ENCODE measurements at places on chromosomes 12 and 14.

GRCh38 chr12:90174198-90174510 is 465.5 kb upstream of the ATP2B1 start:
- DNase-seq, result no peak
- no peaks in the 10 kb centered on the region for H3K27me3 ChIP-seq
- H3K4me3 ChIP-seq, result no peak overlapping the region
- H3K27ac ChIP-seq, result no peak overlapping the region
- H3K4me1 ChIP-seq, result no peaks in the 10 kb centered on the region
- no peaks in the 10 kb centered on the region for H3K36me3 ChIP-seq

DNA sequence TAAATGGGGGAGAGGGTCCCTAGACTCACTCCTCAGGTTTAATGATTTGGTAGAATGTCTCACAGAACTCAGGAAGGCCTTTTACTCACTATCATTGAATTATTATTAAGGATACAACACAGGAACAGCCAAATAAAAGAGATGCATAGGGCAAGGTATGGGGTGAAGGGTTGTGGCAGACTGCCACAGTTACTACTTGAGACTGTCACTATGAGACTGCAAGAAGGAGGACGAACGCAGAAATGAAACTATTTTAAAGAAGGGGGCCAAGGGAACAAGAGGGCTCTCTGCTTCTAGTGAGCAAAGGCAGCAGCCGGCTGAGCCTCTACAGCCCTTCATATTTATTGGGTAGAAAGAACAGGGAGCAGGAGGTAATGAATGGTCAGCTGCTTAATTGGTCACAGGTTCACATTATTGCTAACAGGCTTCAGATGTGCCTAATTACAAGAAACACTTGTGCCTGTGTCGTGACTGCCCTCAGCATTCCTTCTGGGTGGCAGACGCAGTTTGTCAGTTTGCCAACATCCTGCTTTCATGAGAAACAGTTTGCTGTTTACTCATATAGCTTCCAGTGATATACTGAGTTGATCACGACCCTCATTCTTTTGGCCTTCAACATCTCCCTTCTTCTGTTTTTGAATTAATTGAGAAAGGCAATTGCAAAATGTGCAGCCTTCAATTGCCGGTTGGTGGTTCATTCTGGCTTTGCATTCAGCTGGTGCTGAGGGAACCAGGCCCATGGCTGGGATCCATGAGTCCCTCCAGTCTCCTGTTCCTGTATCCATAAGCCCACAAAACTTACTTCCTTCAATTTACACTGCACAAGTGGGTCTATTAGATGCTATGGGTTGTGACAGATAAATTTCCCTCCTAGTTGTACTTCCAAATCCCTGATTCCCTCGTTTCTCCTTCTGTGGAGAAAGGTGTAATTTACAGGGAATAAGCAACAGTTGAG is 82.8 kb upstream of the PLEKHG7 start:
- H3K4me1 ChIP-seq, result peaks cover 2% of the 10 kb centered on the region
- H3K27me3 ChIP-seq, result no peaks in the 10 kb centered on the region
- no peak overlapping the region for H3K4me3 ChIP-seq
- no peak overlapping the region for H3K27ac ChIP-seq

GRCh38 chr14:69317102-69317755 is 57.3 kb downstream of the GALNT16 start:
- peaks cover 38% of the 10 kb centered on the region for H3K4me1 ChIP-seq
- H3K4me3 ChIP-seq, result no peak overlapping the region
- H3K36me3 ChIP-seq, result peaks cover 2% of the 10 kb centered on the region
- H3K27me3 ChIP-seq, result no peaks in the 10 kb centered on the region
- peak overlapping the region; percentile 85 for H3K27ac ChIP-seq

DNA sequence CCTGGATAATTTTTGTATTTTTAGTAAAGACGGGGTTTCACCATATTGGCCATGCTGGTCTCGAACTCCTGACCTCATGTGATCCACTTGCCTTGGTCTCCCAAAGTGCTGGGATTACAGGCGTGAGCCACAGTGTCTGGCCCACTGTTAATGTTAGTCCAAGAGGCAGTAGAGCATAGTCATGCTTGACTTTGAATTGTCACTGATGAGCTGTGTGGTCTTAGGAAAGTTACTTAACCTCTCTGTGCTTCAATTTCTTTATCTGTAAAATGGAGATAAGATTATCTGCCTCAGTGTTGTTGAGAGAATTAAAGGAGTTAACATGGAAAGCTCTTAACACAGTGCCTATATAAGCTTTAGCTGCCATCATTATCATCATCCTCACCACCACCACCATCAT is 78.1 kb downstream of the TBX3 start:
- no peak overlapping the region for H3K4me3 ChIP-seq
- H3K36me3 ChIP-seq, result no peaks in the 10 kb centered on the region
